ENCODE measurements at places on chromosomes 7 and 10. TPM values are rescaled to one million over a fixed set of nuclear protein-coding genes. Genes with fewer than 3 reads are reported as not detected.

The SPDYE16 gene
- total RNA-seq = 0.58 TPM

GRCh38 chr7:77813180-77813579, 14.6 kb downstream of the PHTF2 start:
- DNase-seq = no peak

The IGFBP3 gene
- total RNA-seq = 4.1 TPM

DNA sequence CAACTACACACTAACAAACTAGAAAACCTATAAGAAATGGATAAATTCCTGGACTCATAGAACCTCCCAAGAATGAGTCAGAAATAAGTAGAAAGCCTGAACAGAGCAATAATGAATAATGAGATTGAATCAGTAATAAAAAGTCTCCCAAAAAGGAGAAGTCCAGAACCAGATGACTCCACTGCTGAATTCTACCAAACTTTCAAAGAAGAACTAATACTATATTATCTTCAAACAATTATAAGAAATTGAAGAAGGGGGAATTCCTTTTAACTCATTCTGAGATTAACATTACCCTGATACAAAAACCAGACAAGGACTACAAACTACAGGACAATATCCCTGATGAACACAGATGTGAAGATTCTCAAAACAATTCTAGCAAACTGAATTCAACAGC, 47.8 kb upstream of the CDK6 start:
- no peak for DNase-seq

GRCh38 chr7:34931739-34932138, 105.5 kb downstream of the DPY19L1 start:
- no peak for DNase-seq

All from activated CD4-positive, alpha-beta T cell treated with anti-CD3 and anti-CD28 coated beads, Interleukin-2, amount 10 ng/mL, durations not matched to agents 7 days and 5 days (primary cell).